ENCODE measurements at places on chromosomes 1 and 21.

GRCh38 chr1:47774986-47775834 lies 222.0 kb downstream of the TRABD2B start:
- DNase-seq = no peak

GRCh38 chr1:65623895-65624294 lies 168.8 kb upstream of the PDE4B start:
- no peak for DNase-seq

GRCh38 chr1:208644401-208645160 lies 400.4 kb upstream of the PLXNA2 start:
- no peak for DNase-seq

DNA sequence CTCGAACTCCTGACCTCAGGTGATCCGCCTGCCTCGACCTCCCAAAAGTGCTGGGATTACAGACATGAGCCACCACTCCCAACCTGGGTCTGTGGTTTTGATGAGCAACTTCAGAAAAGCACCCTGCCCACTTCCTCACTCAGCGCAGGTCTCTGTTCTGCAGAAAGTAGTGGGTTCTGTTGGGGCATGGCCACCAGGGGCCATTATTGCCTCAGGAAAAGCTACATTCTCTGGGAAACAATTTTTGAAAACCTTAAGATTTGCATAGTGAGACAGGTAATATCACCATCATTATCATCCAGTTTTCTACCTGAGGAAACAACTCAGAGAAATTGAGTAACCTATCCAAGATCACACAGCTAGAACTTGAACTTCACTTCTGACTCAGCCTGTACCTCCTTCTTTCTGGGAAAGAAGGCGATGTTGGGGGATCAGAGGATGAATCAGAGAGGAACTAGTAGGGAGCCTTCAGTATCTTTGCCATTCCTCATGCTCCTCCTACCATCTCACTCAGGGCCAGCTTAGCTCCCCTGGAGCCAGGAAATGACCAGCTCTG lies 7.1 kb upstream of the NES start:
- DNase-seq = no peak

DNA sequence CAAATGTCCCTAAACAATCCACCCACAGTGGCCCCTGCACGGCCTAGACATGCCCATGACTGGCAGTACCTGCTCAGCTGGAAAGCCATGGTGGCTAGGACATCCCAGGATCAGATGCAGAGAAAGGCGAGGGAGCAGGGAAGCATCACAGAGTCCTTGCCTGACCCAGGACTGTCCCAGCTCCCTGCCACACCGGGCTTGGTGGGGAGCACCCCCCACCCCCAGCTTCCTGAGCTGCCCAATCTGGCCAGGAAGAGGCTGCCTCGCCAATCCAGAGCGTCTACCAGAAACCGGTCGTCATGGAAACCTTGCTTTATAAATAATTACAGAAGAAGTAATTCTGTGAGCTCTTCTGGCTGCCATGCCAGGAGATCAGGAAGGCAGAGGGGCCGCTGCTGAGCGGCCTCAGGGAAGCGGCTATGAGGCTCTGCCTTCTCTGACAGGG lies 34.8 kb downstream of the ACOT7 start:
- peak; percentile 51 for DNase-seq

Measured in GF-D8 (cell line).